ENCODE measurements at places on chromosomes 3 and 15.

GRCh38 chr15:27088584-27089232 lies 117.7 kb downstream of the GABRG3 start:
- DNase-seq: no peak

- no peak for DNase-seq
Measured at GRCh38 chr3:6172871-6173642, 687.9 kb upstream of the GRM7 start.

- no peak for DNase-seq
Measured at GRCh38 chr3:138936741-138937689, 9.9 kb downstream of the FOXL2 start.

DNA sequence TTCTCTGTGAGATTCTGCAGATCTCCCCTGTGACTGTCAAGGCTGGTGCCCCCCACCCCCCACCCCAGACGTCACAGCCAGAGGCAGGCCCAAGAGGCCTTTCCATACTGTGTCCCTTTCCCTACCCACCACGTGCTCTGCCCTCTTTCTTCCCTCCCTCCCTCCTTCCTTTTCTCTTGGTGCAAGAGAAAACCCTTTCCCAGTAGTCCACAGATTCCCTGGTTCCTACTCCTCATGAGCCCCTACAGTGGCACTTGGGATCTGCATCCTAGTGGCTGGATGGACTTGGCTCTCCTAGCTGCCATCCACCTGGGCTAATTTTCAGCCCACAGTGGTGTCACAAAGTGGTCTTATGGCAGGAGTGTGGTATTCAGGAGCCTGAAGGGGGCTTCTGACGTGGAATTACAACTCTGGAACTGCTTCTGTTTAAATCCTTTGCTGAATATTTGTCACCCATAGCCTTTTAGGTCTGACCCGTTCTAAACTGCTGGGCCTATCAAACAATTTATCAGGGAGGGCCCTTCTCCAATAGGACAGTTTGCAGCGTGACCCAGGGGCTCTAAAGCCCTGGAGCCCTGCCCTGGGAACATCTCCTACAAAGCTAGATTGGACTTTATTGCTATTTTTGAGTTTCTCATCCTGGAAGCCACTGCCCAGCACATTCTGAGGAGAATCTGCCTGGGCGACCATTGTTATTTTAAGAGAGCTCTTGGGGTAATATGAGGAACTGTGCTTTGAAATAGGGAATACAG lies 35.3 kb downstream of the KLF13 start:
- DNase-seq: no peak

DNA sequence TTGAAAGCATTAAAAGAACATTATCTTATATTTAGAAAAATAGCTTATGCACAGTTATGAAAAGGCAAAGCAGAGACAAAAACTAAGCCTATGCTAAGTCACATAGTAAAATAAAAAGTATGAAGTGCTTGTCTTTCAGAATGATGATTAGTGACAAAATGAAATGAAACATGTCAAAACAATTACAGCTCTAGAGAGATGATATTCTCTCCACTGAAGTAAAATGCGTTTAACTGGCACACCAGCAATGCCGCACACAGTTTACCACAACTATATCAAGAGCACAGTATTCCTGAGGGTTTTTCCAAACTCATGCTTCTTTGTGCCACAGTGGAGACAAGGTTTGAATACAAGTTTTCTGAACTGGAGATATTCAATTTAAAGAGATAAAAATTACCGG lies 2.1 kb upstream of the ZBBX start:
- no peak for DNase-seq

- DNase-seq: no peak
Measured at GRCh38 chr3:7630351-7630911, 769.5 kb downstream of the GRM7 start.

- DNase-seq: no peak
Measured at GRCh38 chr3:123401836-123402530, 46.9 kb downstream of the ADCY5 start.

- DNase-seq: no peak
Measured at GRCh38 chr15:34782901-34783300, 12.4 kb downstream of the ACTC1 start.

GRCh38 chr15:29680465-29681165 lies 141.7 kb downstream of the TJP1 start:
- DNase-seq: no peak

DNA sequence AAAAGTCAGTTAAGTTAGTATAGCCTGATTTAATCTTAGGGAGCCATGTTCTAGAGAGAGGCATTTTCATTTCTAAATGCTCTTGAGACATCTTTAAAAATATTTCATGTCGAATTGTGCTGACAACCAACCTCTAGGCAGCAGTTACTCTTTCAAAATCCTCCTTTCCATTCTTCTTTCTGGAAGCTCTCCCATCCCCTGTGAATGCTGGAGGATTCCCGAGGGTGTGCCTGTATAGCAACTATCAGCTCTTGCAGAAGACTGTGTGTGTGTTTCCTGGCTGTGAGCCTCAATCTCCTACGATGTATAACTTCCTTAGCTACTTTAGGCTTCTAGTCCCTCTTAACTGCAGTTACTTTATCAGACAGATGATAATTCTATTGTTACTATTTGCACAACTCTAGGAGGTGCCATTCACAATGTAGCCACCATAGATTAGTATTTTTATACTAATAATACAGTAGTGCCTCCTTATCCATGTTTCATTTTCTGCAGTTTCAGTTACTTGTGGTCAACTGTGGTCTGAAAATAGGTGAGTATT lies 250.3 kb downstream of the EDEM1 start:
- DNase-seq: no peak

DNA sequence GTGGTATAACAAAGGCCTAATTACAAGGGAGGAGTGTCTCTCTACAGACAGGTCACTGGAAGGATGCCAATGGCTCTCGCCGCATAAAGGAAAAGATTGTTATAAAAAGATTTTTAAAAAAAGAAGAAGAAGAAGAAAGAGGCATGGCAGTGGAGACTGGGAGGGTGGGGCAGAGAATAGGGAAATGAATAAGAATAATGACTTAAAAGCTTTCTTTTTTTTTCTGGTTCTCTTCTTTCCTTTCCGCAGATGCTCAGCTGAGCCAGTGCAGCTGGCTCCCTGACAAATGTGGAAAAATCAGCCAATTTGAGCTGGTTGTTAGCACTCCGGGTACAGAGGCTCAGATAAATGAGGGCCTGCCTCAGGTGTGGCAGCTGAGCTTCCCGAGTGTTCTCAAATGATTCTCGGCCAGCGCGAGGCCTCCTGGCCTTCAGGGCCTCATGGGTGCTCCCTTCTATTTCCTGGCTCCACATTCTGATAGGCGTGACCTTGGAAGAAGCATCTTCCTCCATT lies 234.1 kb downstream of the RORA start:
- no peak for DNase-seq

- DNase-seq: no peak
Measured at GRCh38 chr15:50993598-50993997, 85.1 kb downstream of the AP4E1 start.

DNA sequence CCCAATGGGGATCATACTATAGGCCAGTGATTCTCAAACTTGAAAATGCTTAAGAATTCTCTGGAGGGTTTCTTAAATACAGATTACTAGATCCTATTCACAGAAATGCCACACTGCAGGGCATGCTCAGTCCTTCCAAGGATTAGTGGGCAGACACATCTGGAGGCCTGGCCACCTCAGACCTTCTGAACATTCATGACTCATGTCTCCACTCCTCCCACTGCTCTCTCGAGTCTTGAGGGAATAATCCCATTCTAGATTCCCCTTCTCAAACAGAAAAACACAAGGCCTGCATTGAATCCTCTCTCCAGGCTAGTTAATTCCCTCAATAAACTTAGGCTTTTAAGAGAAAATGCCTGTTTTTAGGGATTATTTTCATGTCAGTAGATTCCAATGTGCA lies 22.1 kb downstream of the ZNF621 start:
- no peak for DNase-seq
